ENCODE measurements at places on chromosomes 11 and 22. TPM values are rescaled to one million over a fixed set of nuclear protein-coding genes. Genes with fewer than 3 reads are reported as not detected.

Gene PHF21B
- total RNA-seq = 1.1 TPM

Gene DEUP1
- total RNA-seq = not detected

Gene OR5AR1
- total RNA-seq = not detected

Gene MGAT3
- 0.38 TPM for total RNA-seq

Gene MOV10L1
- total RNA-seq = not detected

Gene VSTM5
- not detected for total RNA-seq

Gene DEFB131B
- not detected for total RNA-seq

Gene PTGDR2
- total RNA-seq = 0.05 TPM

Gene SCUBE2
- total RNA-seq = 0.43 TPM

Gene ZW10
- total RNA-seq = 13.5 TPM

Gene NAALADL1
- total RNA-seq = not detected

Gene LMO1
- total RNA-seq = 3.3 TPM

Gene HTATIP2
- 184 TPM for total RNA-seq

Gene ACO2
- 48.5 TPM for total RNA-seq

Gene NPAS4
- total RNA-seq = not detected

Gene SSTR3
- not detected for total RNA-seq

Gene BDNF
- 7.5 TPM for total RNA-seq

Gene MRGPRX2
- total RNA-seq = not detected

Gene LDLRAD3
- 22.2 TPM for total RNA-seq

Gene MYEOV
- 92.4 TPM for total RNA-seq

Gene CSTF3
- total RNA-seq = 27.8 TPM

Gene OR10A2
- not detected for total RNA-seq

Gene NADSYN1
- 47.3 TPM for total RNA-seq

Gene BUD13
- total RNA-seq = 10.5 TPM

Gene TTC17
- total RNA-seq = 36.2 TPM

Gene RFPL2
- 0.10 TPM for total RNA-seq

Gene TMEM179B
- 86.3 TPM for total RNA-seq

Gene TLCD5
- 4.9 TPM for total RNA-seq

Gene CCDC87
- total RNA-seq = 0.60 TPM

Gene TRIM49
- total RNA-seq = not detected

Gene MOGAT2
- not detected for total RNA-seq

Gene RAPSN
- not detected for total RNA-seq

Gene PLAAT5
- not detected for total RNA-seq

Gene PHOX2A
- total RNA-seq = not detected

Gene TH
- total RNA-seq = not detected

Gene MAPK8IP2
- total RNA-seq = 2.2 TPM

Gene SLC22A8
- total RNA-seq = not detected

Gene OR51G1
- total RNA-seq = not detected

Gene AHNAK
- 200 TPM for total RNA-seq

Gene SLCO2B1
- total RNA-seq = 4.0 TPM

Gene TMEM191B
- 2.3 TPM for total RNA-seq

Gene OR4A16
- total RNA-seq = not detected

Gene SLC25A17
- 23.1 TPM for total RNA-seq

Gene DGKZ
- 50.4 TPM for total RNA-seq

Gene ANGPTL5
- not detected for total RNA-seq

Gene YPEL1
- total RNA-seq = 0.18 TPM

Gene GPHA2
- total RNA-seq = not detected

Gene OR52A5
- not detected for total RNA-seq

Gene CDC42BPG
- 1.9 TPM for total RNA-seq

Gene THY1
- 14.5 TPM for total RNA-seq

Gene CABP4
- total RNA-seq = not detected

Gene APOL4
- not detected for total RNA-seq
